ENCODE measurements at places on chromosomes 16 and 17.
A peak's percentile ranks its signal among the peaks of the same experiment; 100 is the strongest.

DNA sequence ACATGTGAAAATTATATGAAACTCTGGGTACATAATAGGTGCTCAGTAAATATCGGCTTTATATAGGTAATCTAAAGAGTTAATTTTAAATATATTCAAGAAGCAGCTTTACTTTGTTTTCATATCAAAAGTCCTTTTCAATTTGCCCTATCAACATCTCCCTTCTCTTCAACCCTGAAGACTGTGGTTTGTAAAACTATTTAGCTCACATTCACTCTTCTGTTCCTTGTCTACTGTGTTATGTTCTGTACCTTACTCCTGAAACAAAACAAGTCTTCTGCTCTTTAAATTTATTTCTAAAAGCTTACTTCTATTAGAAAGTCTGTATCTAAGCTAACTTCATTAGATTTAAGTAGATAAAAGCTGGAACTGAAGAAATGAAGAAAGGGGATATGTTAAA is 301.7 kb upstream of the PMFBP1 start:
- no peak for DNase-seq

- peak; percentile 48 for DNase-seq
Measured at GRCh38 chr17:43694081-43694870, 32.6 kb upstream of the MEOX1 start.

GRCh38 chr17:79997011-79997660 is 38.5 kb downstream of the TBC1D16 start:
- peak; percentile 51 for DNase-seq

DNA sequence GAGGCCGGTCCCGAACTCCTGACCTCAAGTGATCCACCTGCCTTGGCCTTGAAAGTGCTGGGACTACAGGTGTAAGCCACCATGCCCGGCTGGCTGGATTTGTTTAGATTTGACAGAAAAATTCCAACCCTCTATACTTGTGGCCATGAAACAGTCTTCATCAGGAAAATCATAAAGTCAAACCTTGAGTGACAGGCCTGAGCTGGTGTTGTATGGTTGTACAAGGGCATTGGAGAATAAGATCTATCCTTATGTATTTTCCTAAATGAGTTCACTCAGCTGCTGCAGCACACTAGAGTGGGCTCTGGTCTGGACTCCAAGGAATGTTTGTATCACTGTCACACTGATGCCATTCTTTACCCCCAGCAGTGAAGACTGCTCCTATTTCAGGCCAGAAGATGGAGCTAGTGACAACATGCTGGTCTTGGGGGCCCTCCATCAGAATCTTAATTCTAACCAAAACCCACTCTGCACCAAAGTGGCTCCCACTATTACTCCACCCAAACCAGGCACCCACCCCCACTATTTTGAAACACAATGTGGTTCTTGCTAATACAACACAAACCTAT is 27.4 kb downstream of the SNX11 start:
- DNase-seq, result no peak

DNA sequence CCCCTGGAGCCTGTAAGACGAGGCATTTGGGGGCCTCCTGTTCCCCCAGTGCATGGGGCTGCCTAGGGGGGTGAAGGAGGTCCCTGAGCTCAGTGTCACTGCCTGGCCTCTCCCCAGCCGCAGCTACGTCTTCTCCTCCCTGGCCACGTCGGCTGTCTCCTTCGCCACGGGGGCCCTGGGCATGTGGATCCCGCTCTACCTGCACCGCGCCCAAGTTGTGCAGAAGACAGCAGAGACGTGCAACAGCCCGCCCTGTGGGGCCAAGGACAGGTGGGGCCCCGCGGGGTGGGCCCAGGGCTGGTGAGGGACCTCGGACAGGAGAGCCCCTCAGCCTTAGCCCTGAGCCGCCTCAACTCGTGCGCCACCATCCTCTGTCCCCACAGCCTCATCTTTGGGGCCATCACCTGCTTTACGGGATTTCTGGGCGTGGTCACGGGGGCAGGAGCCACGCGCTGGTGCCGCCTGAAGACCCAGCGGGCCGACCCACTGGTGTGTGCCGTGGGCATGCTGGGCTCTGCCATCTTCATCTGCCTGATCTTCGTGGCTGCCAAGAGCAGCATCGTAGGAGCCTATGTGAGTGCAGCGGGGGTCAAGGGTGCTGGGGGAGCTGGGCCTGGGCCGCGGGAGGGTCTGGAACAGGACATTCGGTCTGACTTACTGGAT is 22.2 kb downstream of the MYBBP1A start:
- DNase-seq, result no peak

DNA sequence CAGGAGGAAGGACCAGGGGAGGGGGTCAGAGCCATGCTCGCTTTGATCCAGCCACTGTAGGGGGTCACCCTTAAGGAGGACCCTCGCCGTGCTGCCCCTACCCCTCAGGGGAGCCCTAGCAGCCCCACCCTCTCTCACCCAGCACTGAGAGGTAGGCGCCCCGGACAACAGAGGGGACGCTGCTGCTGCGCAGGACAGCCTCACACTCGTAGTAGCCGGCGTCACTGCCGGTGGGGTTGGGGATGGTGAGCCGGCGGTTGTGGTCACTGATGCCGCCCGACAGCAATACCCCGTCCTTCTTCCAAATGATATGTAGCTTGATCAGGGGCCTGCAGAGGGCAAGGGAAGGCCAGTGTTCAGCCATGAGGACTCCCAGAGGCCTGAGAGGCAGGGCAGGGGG is 126.0 kb upstream of the CDC42EP4 start:
- DNase-seq, result no peak

DNA sequence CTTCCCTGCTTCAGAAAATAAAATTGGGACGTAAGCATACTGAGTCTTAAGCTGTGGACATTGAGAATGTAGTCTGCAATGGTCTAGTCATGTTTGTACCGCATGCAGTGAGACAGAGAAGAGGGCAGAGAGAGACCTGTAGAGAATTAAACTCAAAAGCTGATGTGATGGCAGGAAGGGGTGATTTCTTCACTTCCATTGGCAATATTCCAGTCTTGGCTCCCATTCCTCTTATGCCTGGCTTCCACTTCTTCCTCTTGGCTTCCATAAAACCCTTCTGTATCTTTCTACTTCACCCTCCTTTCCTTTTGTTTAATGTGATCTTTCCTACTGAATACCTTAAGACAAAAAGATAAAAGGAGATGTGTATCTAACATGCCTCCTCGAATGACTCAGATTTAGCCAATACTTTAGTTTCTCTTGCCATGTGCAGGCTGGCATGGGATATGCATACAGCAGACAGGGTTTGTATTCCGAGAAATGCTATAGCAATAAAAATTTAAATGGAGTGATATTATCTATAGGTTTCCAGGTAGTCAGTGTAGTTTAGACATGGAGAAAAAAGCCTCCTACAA is 423.1 kb upstream of the DYNLRB2 start:
- DNase-seq, result no peak

DNA sequence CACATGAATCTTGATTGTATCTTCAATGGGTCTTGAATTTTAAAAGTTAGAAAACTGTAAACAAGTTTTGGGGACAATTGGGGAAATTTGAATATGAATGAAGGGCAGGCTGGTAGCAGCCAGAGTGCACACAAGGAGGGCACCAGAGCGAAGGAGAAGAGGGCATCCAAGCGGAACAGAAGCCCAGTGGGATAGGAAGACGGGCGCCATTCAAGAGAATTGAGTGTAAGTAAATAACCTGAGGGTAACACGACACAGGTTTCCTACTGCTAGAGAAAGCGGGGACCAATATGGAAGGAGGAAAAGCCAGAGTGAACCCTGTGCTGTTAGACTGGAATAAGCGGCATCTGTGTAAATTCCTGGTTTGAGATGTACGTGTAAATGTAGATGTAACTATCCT is 115.1 kb upstream of the CCL2 start:
- no peak for DNase-seq

GRCh38 chr17:77560841-77561240 is 397.7 kb upstream of the TNRC6C start:
- DNase-seq, result no peak

- DNase-seq, result peak; percentile 15
Measured at GRCh38 chr17:48307814-48308411, 122.1 kb downstream of the SKAP1 start.
